ENCODE measurements at places on chromosomes 5 and 9. TPM values are rescaled to one million over a fixed set of nuclear protein-coding genes. Genes with fewer than 3 reads are reported as not detected.

DNA sequence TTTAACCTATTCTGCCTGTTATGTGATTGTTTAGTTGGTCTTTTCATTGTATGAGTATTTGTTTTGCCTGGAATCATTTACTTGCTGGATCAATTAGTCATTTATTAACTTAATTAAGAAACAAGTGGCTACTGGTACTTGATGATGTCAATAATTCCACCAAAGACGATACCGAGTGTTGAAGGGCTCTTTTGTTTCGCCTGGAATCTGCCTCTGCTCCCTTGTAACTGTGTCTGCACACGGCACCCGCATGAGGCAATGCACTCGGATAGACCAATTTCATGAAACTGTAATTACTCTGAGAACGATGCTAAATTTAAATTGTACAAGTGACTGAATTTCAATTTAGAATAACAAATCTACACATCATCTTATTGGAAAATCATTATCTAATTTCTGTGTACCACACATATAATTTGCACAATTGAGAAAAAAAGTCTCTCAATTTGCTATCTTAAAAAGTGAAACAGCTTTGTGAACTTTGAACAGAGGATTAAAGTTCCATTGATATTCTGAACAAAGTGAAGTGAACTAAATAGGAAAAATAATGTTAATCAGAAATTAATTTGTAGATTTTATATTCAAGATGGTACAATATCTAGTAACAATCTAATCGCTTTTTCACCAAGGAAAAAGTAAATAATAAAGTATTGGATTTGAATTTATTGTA, 143.2 kb downstream of the CTNND2 start:
- no peak for DNase-seq

GRCh38 chr5:168121138-168121494, 170.3 kb upstream of the WWC1 start:
- DNase-seq = no peak

- DNase-seq = no peak
These were observed 9.0 kb downstream of the RGS14 start for GRCh38 chr5:177366528-177367322.

The GABRA6 gene
- total RNA-seq = not detected

All from activated T-helper 1 cell treated with anti-CD3 and anti-CD28 coated beads, Interleukin-12 subunit alpha, Interleukin-12 subunit beta, Interleukin-2, Interleukin-4 antibody, amounts not matched to agents 30 ng/mL and 10 ng/mL and 1 ng/mL, durations not matched to agents 14 hours and 24 hours and 36 hours (primary cell).